ENCODE measurements at places on chromosomes 1 and 21.

- no peak overlapping the region for H3K4me3 ChIP-seq
- DNase-seq, result no peak
- H3K27ac ChIP-seq, result no peak overlapping the region
- H3K27me3 ChIP-seq, result no peaks in the 10 kb centered on the region
- peaks cover 2% of the 10 kb centered on the region for H3K4me1 ChIP-seq
- H3K36me3 ChIP-seq, result peaks cover 4% of the 10 kb centered on the region
These were observed 37.1 kb upstream of the ANGPTL7 start for GRCh38 chr1:11151826-11152612.

DNA sequence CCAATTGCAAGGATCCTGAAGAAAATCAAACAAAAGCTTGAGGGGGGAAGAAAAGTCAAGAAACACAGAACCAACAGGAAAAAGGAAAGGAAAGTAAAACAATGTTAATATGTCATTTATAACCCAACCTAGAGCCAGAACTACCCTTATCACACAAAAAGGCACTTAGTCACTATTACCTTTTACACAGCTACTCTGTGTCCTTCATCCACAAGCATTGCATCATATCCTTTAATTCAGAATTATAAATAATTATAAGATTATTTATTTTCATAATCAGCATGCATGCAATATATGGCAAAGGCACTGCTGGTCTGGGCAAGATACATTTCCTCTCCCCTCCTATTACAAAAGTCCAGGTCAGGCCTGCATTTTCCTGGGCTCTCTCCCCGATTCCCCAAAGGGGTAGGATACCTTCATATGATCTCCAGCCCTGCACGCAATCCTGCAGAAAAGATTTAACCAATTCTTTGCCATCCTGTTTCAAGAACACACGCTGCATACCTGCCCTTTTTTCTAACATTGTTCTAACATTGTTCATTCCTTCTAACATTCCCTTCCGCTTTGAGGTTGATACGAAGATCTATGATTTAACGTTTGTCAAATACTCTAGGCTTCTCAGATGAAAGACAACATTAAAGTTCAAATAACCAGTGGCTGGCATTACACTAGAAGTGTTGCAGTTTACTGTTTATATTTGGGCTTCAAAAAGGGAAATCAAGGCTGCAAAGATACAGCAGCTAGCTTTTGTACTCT is 4.3 kb downstream of the PTPN14 start:
- H3K4me3 ChIP-seq, result no peak overlapping the region
- no peak overlapping the region for H3K27ac ChIP-seq
- DNase-seq, result peak; percentile 52
- no peaks in the 10 kb centered on the region for H3K27me3 ChIP-seq

DNA sequence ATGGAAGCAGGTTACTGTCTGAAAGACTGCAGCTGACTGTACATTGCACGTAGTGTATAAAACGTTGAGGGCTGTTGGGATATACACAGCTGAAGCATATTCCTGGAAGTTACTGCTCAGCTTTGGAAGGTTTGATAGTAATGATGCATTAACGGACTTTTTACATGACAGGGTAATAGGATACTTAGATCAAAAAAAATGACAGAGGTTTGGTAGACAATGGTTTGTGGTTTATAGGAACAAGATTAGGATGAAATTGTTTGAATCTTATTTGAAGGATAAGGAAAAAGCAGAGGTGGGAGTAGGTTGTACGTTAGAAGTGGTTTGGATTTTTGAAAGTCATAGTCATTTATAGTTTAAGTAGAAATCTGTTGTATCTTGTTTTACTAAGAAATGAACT is 33.0 kb downstream of the ADGRL2 start:
- peaks cover 17% of the 10 kb centered on the region for H3K4me1 ChIP-seq
- H3K4me3 ChIP-seq, result no peak overlapping the region
- peak; percentile 83 for DNase-seq
- H3K36me3 ChIP-seq, result no peaks in the 10 kb centered on the region
- H3K27ac ChIP-seq, result no peak overlapping the region

- H3K27me3 ChIP-seq, result no peaks in the 10 kb centered on the region
- H3K27ac ChIP-seq, result no peak overlapping the region
- no peaks in the 10 kb centered on the region for H3K36me3 ChIP-seq
- no peak overlapping the region for H3K4me3 ChIP-seq
- H3K4me1 ChIP-seq, result no peaks in the 10 kb centered on the region
These were observed 205.8 kb downstream of the SLC45A1 start for GRCh38 chr1:8523666-8524206.

DNA sequence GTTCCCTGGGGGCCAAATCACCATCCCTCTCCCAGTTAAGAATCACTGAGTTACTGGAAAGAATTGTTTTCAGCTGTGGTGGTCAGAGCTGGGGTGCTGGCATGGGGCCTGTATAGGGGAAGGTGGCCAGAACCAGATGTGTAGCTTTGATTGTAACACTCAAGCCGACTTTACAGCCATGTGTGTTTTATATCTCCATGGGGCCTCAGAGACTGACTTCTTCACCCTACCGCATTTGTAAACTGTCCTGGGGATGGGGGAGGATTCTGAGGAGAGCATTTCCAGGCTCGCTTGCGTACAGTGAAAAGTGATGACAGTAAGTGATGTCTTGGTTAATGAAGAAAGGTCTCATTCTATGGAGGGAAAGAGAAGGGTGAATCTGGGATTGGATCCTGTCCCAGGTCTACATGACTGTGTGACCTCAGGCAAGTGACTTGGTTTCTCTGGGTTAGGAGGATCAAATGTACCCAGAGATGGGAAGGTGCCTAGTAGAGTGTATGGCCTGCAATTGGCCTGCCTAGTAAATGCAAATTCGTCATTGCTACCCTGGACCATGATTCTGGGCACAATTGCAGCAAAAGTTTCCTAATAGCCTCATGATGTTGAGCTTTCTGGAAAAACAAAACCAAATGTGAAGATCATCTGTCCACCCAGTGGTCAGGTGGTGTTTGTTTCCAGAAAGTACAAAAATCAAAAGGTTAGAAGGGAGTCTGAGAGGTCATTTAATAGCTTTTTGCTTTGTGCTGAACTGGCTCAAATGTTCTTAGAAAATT is 49.7 kb upstream of the RCC2 start:
- peaks cover 2% of the 10 kb centered on the region for H3K4me1 ChIP-seq
- no peak overlapping the region for H3K27ac ChIP-seq
- no peaks in the 10 kb centered on the region for H3K27me3 ChIP-seq
- DNase-seq, result peak; percentile 24

DNA sequence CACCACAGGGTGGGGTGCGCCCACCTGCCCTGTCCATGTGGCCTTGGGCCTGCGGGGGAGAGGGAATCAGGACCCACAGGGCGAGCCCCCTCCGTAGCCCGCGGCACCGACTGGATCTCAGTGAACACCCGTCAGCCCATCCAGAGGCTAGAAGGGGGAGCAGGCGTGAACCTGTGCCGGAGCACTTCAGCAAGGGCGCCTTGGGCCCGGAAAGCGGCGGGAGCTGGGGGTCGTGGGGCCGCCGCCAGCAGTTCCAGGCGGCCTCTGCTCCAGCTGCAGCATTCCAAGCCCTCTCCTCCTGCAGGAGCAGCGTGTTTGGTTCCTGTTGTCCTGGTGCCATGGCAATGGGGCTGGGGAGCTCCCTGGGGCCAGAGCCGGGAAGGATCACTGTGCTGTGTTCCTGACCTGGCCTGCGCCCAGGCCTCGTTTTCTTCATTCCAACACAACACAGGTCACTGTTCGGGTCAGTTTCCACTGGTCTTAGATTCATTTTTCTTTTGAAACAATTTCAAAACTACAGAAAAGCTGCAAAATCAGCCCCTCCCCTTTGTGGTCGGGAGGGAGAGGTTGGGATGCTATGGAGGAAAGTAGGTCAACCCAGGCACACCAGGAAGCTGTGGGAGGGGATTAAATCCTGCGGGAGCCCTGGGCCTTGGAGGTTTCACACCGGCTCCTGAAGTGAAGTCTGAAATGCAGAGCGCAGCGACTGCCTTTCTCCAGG is 18.8 kb downstream of the SLX9 start:
- peak overlapping the region; percentile 42 for H3K27ac ChIP-seq
- no peaks in the 10 kb centered on the region for H3K27me3 ChIP-seq
- H3K4me3 ChIP-seq, result no peak overlapping the region

GRCh38 chr1:112247961-112248360 is 148.1 kb upstream of the CTTNBP2NL start:
- no peak overlapping the region for H3K4me3 ChIP-seq
- H3K27ac ChIP-seq, result no peak overlapping the region
- peaks cover 2% of the 10 kb centered on the region for H3K4me1 ChIP-seq

DNA sequence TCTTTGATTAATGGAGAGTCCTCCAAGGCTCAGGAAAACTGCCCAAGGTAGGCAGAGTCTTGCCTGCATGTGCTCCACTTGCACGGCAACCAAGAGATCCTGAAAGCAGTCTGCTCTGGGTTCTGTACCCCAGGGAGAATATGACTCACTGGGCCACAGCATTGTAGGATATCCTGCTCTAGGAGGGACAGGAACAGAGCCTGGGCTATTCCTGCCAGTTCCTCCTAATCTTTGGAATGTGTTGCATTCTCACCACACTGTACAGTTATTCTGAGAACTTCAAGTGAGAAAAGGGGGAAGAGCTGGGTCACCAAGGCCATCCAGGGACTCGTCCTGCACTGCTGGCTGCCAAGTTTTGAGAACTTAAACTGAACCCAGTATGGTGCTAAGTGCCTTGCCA is 278.5 kb downstream of the MATN1 start:
- no peaks in the 10 kb centered on the region for H3K4me1 ChIP-seq
- no peak for DNase-seq
- H3K4me3 ChIP-seq, result no peak overlapping the region
- H3K36me3 ChIP-seq, result no peaks in the 10 kb centered on the region

- no peak for DNase-seq
- H3K4me3 ChIP-seq, result no peak overlapping the region
- no peaks in the 10 kb centered on the region for H3K27me3 ChIP-seq
These were observed 23.9 kb downstream of the ACKR1 start for GRCh38 chr1:159228554-159228953.

DNA sequence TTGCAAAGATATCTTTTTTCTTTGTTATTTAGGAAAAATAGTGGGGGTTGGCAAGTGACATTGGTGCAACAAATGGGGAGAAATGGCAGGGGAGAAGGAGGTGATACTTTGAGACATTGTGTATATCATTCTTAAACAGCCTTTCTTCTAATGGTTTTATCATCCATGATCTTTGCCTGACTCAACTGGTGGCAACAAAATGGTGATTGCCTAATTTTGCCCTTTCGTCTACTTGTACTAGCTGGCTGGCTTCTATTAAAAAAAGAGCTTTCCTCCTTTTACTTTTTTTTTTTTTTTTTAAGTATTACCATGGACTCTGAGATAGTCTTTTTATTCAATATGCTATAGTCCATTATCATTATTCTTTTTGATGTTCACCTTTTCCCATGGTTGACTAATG is 27.7 kb downstream of the DESI2 start:
- no peaks in the 10 kb centered on the region for H3K36me3 ChIP-seq
- no peaks in the 10 kb centered on the region for H3K27me3 ChIP-seq
- H3K4me3 ChIP-seq, result no peak overlapping the region
- peak; percentile 36 for DNase-seq

DNA sequence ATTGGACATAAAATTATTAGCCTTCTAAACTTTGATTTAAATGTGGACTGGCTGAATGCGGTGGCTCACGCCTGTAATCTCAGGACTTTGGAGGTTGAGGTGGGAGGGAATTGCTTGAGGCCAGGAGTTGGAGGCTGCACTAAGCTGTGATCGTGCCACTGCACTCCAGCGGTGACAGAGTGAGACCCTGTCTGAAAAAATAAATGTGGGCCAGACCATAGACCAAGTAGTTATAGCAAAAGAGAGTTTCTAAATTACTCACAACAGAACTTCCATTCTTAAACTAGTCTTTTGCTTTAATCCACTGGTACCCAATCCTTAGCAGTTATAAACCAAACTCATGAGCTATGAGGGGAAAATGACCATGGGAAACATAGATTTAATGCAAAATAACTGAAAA is 35.2 kb downstream of the RAP1A start:
- no peaks in the 10 kb centered on the region for H3K36me3 ChIP-seq
- no peak overlapping the region for H3K4me3 ChIP-seq
- DNase-seq, result no peak
- H3K27ac ChIP-seq, result no peak overlapping the region
- no peaks in the 10 kb centered on the region for H3K27me3 ChIP-seq

DNA sequence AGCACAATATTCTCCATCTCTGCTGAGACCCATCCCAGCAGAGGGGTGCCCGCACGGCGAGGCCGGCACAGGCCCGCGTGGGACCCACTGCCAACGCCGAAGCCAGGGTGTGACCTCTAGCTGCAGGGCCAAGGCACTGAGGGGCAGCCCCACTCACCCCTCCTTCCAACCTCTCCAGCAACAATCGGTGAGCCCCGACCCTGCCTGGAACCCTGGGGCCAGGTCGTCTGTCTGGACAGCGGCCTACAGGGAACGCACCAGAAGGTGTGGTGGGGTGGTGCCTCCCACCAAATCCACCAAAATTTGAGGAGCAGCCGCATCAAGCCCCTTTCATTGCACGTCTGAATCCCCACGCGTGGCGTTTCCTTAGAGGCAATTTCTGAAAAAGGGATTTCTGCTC is 63.0 kb upstream of the ADARB1 start:
- H3K36me3 ChIP-seq, result no peaks in the 10 kb centered on the region
- no peak overlapping the region for H3K27ac ChIP-seq
- peaks cover 12% of the 10 kb centered on the region for H3K4me1 ChIP-seq
- peaks cover 4% of the 10 kb centered on the region for H3K27me3 ChIP-seq
- no peak overlapping the region for H3K4me3 ChIP-seq

DNA sequence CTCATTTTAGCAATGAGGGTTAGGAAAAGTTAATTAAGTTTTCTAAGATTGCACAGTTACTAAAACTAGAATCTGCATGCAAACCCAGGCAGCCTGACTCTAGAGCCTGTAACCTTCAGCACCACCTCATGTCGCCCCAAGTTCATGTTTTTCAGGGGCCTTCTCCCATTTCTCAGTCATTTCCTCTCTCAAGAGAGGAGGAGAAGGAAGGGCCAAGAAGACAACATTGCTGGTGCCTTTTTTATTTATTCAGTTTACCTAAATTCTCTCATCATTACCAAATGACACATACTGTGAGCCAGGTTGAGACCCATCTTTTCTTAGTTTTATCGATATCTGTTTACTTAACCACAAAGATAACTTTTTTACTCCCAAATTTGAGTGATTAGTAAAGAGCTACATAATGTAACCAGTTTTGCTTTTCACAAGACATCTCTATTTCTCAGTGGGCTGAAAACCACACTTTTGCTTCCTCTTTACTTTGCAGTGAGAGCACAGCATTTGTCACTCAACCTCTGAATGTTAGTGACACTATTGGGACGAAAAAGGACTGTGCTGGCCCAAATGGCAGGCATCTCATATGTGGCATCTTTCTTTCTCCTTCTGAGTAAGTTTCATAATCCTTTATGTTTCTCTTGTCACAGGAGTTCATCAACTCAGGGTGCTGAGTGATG is at the start of gene CD101:
CD101 (plus strand) TSS at position 507 of the 674 bp plus-strand sequence; CDS start at position 565, 58 bp downstream.
- no peak within 1 kb of the TSS for H3K27ac ChIP-seq
- DNase-seq, result no peak
- H3K27me3 ChIP-seq, result no peaks in the 10 kb centered on the region
- H3K36me3 ChIP-seq, result no peaks in the 10 kb centered on the region
- no peaks in the 10 kb centered on the region for H3K4me1 ChIP-seq

GRCh38 chr1:196649990-196650389 is 1.9 kb upstream of the CFH start:
- H3K27ac ChIP-seq, result no peak overlapping the region
- H3K4me3 ChIP-seq, result no peak overlapping the region
- no peaks in the 10 kb centered on the region for H3K36me3 ChIP-seq
- no peaks in the 10 kb centered on the region for H3K27me3 ChIP-seq
- no peak for DNase-seq
